ENCODE measurements at places on chromosomes 11 and 22. TPM values are rescaled to one million over a fixed set of nuclear protein-coding genes. Genes with fewer than 3 reads are reported as not detected.

The TOP3B gene
- total RNA-seq: 17.8 TPM

The OR52H1 gene
- total RNA-seq: not detected

DNA sequence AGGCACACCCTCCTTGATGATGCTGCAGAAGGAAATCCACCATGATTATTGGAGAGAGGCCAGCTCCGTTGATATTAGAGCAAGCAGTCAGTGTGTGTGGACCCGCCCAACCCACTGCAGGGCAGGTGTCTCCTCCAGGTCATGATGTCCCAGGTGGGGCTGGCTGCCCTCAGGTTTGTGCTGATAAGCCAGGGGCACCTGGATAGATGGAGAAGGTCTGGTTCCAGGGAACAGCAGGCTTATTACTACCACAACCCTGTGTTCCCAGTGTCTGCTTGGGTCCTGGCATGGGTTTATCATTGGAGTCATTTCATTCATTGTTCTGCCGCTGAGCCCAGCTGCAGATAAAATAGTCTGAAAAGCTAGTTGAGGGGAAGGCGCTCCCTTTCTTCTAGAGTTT, 181.1 kb upstream of the NECTIN1 start:
- no peak for DNase-seq

DNA sequence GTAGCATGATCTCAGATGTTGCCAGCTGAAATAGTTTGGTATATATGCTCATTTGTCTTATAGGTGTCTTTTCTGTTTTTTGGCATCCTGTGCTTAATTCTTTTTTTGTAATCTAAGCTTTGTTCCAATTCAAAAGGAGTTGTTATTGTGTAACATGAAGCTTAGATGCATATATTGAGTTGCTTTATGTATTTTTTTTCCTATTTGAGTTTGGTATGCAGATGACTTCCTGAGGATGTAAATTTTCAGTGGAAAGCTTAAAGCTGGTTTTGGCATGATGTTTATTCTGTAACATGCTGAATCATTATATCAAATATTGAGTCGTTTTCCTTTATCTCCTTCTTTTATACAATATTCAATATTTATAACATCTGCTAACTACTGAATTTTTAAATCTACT, 69.4 kb downstream of the DDX10 start:
- no peak for DNase-seq

All from right cardiac atrium (tissue), 5 donors.